ENCODE measurements at places on chromosomes 12 and 14.
A peak's percentile ranks its signal among the peaks of the same experiment; 100 is the strongest.

GRCh38 chr12:102067574-102068258 is 5.9 kb upstream of the WASHC3 start:
- no peak for DNase-seq

DNA sequence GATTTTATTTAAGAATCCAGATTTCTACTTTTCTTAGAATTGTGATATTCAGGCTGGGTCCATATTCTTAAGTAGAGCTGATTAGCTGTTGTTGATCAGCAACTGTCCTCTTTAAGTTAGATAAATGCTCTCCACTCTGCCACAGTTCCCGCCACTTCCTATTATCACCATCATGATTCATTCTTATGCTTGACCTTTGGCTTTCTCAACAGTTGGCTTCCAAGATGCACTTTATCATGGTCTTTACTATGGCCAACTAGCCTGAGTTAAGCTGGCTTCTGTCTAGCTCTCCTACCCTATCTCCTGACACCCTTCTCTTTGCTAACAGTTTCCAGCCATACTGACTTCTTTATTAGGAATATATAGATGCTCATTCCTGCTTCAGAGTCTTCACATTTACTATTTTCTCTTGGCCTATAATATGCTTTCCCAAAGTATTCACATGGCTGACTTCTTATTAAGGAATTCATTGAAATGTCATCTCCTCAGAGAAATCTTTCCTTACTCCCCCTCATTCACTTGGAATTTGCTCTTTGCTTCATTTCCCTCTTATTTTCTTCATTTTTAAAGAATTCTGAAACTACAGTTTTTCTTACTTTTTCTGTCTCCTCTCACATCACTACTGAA is 149.0 kb upstream of the IGF1 start:
- no peak for DNase-seq

DNA sequence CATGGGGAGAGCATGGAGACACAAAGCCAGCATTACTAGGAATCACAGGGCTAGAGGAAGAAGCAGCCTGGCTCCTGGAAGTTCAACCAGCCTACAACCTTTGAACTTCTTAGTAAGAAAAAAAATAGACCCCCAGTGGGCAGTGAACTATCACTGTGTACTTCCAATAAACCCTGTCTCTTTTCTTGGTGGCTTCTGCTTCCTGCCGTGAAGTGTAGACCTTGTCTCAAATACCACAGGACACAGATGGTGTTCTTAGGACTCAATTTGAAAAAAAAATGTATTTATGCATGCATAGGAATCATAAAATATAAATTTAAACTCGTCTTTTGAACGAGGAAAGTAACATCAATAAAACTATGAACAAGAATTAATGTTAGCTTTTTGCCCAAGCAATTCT is 3.6 kb upstream of the PTGER2 start:
- no peak for DNase-seq

GRCh38 chr12:10242539-10242938 is 29.9 kb downstream of the GABARAPL1 start:
- DNase-seq = no peak

- no peak for DNase-seq
Observed at GRCh38 chr12:57101892-57102695, 9.1 kb downstream of the STAT6 start.

DNA sequence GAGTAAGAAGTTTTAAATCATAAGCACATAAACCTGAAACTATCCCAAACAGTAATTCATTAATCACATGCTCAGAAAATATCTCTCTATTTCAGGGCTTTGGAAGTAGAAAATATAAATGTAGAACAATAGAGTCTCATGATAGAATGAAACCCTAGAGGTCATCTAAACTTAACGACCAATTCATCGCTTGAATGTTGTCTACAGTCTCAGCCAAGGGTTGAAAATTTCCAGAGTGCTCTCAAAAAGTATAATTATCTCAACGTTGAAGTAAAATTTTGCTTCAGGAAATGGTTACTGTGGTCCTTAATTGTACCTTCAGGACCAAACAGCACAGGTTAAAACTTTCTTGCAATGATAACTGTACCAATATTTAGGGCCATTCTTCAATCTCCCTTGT is 1053.6 kb upstream of the SEL1L start:
- no peak for DNase-seq

GRCh38 chr14:77305696-77306095 is 15.0 kb downstream of the POMT2 start:
- no peak for DNase-seq

DNA sequence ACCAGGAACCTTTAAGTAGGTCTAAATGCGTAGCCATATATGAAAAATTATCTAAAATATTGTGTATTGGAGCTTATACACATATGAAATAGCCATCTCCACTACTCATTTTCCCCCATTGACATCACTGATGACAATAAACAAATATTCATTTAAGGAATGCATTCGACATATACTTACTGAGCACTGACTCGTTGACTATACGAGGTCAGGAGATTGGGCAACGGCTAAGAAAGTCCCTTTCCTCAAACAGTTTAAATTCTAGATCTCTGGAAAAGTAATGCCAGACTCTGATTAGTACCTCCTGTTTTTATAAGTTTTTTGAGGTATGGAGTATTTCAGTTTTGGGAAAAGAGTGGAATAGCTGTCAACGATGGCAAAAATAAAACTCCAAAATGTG is 139.4 kb upstream of the DIO2 start:
- DNase-seq = no peak

DNA sequence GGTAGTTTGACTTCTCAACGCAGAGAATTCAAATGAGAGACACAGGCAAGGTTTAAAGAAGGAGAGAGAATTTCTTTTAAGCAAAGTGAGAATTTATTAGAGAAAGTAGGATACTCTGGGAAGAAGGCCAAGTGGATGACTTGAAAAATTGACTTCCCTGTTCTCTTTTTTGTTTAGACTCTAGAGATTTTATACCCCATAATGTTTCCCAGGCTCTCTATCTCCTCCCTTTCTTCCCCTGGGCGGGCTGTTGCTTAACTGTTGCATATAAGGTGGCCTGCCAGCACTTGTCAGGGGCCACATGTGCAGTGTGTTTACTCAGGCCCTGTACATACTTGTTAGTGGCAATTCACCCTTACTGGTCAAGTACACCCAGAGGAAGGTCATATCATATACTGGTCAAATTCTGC is 403.7 kb downstream of the SLC6A15 start:
- DNase-seq = no peak

- no peak for DNase-seq
Observed at GRCh38 chr12:132006056-132006680, 56.4 kb downstream of the EP400 start.

DNA sequence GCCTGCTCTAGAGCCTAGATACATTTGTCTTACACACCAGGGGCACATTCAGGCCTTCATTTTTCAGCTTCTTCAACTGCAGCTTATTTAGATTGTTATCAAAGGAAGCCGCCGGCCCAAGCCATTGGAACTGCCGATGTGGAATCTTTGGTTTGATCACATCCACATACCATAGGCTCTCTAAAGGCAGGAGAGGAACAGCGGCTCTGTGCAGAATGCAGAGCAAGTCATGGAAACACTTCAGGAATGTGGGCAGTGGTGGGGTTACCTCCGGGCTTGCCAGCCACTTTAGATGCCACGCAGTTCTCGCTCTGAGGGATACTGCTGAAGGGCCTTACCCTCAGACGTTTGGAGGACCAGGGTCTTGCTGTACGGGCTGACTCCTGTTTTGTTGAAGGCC is 53.4 kb upstream of the PYGL start:
- no peak for DNase-seq

- DNase-seq = no peak
Observed at GRCh38 chr12:19909418-19909817, 458.9 kb upstream of the PDE3A start.

- no peak for DNase-seq
Observed at GRCh38 chr14:50529288-50530179, 2.8 kb downstream of the MAP4K5 start.

- no peak for DNase-seq
Observed at GRCh38 chr12:67430708-67431335, 161.7 kb downstream of the CAND1 start.

GRCh38 chr12:64745980-64746379 is 13.2 kb downstream of the GNS start:
- no peak for DNase-seq

DNA sequence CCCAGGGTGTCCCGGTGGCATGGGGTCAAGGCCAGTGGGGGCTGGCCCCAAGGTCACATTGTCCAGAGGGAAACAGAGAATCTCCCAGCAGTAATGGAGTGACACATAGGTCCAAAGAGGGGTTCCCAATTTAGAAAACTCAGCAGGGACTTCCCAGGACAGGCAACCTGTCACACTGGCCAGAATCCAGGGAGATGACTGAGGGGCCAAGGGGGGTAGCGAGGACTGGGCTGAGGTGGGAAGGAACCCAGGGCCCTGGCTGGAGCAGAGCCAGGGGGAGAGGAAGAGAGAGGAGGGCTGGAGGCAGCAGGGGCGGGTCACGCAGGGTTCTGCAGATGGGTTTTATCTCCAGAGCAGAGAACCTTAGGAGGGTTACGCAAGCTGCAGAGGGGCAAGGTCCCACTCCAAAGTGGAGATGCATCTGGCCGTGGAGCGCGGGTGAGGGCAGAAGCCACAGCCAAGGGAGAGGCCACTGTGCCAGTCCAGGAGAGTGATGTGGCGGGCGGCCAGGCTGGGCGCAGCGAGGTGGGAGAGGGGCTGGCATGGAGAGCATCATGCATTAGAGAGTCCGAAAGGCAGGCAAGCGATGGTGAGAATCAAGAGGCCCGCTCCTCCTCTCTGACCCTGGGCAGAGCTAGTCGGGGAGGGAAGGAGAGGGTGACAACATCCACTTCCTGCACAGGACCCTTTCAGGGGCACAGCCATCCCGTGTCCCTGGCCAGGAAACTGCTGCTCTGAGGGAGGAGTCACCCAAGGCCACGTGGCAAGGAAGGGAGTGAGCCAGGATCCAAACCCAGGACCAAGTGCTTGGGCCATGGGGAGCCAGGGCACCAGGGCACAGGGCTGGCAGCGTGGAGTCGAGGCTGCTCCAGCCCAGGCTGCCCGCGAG is 29.0 kb downstream of the NCOR2 start:
- no peak for DNase-seq

DNA sequence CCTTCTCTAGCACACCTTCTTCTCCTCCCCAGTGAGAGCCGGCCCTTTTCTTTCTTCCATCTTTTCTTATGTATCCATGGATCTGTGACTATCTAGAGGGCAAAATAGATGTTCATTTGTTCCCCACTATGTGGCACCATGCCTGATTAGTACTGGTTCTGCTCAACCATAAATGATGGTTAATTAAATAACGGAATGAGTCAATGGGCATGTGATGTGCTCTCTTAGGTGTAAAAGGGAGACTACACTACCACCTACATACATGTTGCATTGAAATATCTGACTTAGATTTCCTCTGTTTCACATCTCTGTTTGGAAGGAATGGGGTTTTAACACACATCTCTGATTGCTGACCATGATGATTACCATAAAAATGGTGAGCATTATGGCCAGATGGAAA is 116.5 kb downstream of the BTG1 start:
- no peak for DNase-seq

DNA sequence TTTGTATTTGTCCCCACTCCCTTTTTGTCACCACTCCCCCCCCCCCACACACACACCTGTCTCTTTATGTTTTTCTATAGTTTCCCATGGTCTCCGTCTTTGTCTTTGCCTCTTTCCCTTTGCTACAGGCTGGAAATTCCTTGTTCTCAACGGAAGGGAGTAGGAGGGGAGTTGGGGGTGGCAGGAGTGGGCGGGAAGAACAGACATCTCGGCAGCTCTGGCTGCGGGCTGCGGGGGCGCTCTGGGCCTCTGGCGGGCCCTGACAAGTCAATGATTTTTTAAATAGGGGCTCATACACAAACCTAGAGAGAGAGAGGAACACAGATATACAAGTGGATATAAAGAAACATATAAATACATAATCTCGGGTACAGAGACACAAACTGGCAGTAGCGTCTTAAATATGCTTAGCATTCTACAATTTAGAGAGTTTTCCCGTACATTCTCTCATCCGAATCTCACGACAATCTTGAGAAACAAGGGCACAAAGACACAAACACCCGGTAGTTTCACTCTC is 2.4 kb upstream of the NAB2 start:
- peak; percentile 61 for DNase-seq

- no peak for DNase-seq
Observed at GRCh38 chr14:69468949-69469348, 15.6 kb upstream of the PLEKHD1 start.

DNA sequence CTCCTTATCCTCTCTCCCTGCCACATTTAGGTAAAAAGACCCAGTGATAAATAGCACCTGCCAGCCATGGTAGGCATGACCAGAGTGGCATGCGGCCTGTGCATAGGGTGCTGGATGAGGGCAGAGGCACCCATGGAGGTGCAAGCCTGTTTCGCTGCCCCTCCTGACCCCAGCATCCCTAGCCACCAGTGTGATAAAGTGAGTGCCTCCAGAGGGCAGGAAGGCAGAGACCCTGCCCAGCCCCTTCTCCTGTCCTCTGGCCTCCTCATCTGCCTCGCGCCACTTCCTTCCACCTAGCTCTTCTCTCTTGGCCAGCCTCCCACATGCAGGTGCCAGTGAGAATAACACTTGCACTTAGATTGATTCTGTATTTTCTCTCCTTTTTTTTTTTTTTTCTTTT is 108.3 kb upstream of the FUT8 start:
- no peak for DNase-seq

GRCh38 chr14:69996216-69996615 is 117.0 kb downstream of the SMOC1 start:
- DNase-seq = no peak

DNA sequence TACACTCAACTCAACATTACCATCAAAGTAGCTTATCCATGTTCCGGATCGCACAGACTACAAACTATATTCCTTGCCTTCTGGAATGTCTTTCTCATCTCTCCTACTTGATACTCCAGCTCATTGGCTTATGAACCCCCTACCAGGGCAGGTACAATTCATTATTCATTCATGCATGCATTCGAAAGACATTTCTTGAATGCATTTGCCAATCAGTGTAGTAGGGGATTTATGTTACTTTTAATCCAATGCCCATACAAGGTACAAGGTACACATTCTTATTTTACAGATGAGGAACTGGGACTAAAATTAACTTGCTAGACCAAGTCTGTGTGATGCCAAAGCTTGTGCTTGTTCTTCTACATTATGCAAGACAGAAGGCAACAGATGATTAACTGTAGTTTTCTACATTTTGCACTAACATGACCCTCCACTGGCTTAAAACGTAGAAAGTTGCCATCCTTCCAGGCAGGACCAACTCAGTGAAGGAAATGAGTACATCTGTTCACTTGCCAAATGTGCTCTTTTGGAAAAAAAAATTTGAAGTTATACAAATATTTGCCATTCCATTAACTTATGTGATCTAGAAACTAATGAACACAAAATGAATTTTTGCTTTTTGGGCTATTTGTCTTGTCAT is 53.8 kb upstream of the KCNJ8 start:
- DNase-seq = no peak

DNA sequence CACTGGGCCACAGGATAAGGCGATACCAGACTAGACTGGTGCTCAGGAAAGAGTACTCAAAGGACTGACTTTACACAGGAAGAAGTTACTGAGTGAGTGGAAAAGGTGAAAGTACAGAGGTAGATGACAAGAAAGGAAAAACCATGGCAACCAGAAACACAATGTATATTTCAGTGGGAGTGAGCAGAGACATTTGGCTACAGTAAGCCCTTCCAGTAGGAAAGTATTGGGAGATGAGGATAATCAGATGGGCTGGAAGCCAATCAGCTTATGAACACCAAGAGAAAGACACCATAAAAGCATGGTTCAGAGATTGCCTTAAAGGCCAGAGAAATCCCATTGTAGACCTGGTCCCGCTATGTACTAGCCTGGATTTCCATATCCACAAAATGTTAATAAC is 51.6 kb downstream of the TMTC1 start:
- no peak for DNase-seq

GRCh38 chr14:72679536-72680151 is 214.3 kb downstream of the DPF3 start:
- DNase-seq = peak; percentile 72
